ENCODE measurements at places on chromosomes 1 and 21. TPM values are rescaled to one million over a fixed set of nuclear protein-coding genes. Genes with fewer than 3 reads are reported as not detected.

DNA sequence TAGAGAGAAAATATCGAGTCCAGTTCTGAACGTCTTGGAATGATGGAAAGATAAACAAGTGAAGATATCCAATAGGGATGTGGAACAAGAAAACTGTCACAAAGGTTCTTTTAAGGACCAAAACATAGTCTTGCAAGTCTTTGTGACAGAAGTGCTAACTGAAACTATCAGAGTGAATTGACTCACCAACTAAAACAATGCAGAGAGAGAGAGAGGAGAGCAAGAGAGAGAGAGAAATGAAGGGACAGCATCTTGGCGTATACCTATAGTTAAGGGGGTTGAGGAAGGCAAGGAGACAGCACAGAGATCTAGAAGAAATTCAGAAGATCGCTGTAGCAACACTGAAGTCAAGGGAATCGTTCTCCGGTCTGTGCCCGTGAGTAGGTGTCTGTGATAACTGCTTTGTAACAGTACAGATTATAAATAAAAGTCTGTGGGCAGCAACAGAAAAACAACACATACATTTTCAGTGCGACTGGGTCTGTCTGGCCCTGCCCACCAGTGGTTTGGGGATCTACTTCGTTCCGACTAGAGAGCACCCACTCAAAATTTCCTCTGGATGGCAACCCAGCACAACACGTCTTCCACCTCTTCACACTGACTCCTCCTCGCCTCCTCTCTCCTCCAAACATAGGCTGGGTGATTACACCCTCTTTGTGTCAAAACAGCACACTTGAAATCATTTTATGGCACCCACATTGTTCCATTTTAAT is 4.8 kb upstream of the COA6 start:
- no peak overlapping the region for H3K27ac ChIP-seq
- H3K27me3 ChIP-seq = no peaks in the 10 kb centered on the region
- no peak for DNase-seq
- no peaks in the 10 kb centered on the region for H3K4me1 ChIP-seq

LDLRAD2 gene
- total RNA-seq = not detected

- no peaks in the 10 kb centered on the region for H3K4me1 ChIP-seq
- H3K4me3 ChIP-seq = no peak overlapping the region
- H3K36me3 ChIP-seq = no peaks in the 10 kb centered on the region
- DNase-seq = no peak
Measured at GRCh38 chr1:29462096-29462495, 225.8 kb downstream of the PTPRU start.

DNA sequence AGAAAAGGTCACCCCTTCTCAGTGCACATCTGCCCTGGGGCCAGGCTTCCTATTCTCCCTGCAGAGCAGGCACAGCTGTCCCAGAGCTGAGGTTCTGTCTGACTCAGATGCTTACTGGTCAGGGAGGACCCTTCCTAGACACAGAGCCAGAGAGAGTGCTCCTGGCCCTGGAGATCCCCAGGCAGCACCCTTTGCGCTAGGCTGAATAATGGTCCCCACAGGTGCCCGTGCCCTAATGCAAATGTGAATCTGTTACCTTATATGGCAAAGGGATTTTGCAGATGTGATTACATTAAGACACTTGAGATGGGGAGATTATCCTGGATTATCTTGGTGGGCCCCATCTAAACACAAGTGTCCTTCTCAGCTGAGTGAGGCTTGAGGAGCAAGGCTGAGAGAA is 2.6 kb upstream of the TNNI1 start:
- peaks cover 36% of the 10 kb centered on the region for H3K27me3 ChIP-seq
- H3K36me3 ChIP-seq = no peaks in the 10 kb centered on the region
- no peak for DNase-seq

DNA sequence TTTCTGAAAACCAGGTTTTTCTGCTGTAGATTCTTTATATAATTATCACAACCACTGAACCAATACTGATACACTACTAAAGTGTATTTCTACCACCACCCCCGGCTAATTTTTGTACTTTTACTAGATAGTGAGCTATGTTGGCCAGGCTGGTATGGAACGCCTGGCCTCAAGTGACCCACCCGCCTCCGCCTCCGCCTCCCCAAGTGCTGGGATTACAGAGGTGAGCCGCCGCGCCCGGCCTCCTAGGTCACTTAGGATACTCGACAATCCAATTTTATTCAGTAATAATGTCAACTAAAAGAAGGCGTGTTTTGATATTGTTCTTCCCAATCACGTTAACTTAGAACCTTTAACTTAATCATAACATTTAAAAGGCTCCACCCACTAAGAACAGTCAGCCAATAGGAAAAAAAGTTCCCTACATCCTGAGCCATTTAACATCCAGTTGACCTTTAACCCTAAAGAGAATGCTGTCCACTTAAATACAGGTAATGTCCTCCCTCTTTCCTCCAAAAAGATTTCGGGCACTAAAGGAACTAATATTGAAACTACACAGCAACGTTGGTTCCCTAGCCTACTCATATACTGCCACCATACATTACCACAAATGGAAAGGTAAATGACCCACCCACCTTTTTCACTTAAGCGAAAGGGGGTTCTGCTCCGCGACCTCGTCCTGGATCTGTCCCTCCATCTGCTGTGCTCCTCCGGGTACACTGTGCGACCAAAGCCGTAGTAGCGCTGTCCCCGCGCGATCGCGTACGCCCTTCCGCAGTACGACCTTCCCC is 1.2 kb downstream of the RSRP1 start:
- no peaks in the 10 kb centered on the region for H3K4me1 ChIP-seq
- H3K27me3 ChIP-seq = no peaks in the 10 kb centered on the region
- peak overlapping the region; percentile 75 for H3K4me3 ChIP-seq
- DNase-seq = peak; percentile 33

DNA sequence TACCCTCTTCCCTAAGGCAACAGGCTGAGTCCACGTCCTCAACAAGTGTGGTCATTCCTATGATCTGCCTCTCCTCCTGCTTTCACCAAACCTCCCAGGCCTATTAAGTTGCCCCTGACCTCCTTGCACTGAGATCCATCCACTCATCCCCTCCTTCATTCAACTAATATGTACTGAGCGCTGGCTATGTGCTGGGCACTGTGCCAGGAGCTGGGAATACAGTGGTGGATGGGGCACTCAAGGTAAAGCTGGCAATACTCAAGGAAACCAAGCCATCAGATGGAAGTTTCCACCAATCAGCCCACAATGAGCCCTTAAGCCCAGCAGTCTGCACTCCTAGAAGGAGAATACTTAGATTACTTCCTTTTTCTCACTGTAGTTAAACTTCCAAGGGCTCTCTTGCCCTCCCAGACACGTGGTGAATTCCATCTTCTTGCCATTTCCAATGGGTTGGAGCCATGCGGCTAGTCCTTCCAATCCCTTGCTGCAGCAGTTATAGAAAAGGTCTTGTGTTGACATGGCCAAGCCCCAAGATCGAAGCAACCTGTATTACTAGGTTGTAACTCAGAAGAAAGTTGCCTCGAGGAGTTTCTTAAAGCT is 279.9 kb upstream of the RUNX1 start:
- no peak for DNase-seq
- H3K27me3 ChIP-seq = no peaks in the 10 kb centered on the region
- H3K36me3 ChIP-seq = no peaks in the 10 kb centered on the region
- no peak overlapping the region for H3K27ac ChIP-seq
- H3K4me1 ChIP-seq = peaks cover 8% of the 10 kb centered on the region

DMRTA2 gene
- total RNA-seq = not detected

FAM229A gene
- total RNA-seq = 0.36 TPM

CYP4A22 gene
- not detected for total RNA-seq

- H3K27me3 ChIP-seq = no peaks in the 10 kb centered on the region
- H3K36me3 ChIP-seq = peaks cover 12% of the 10 kb centered on the region
- peak; percentile 85 for DNase-seq
- H3K4me3 ChIP-seq = no peak overlapping the region
- H3K4me1 ChIP-seq = peaks cover 6% of the 10 kb centered on the region
- H3K27ac ChIP-seq = no peak overlapping the region
Measured at GRCh38 chr1:16984717-16985116, 4.3 kb upstream of the MFAP2 start.

- H3K36me3 ChIP-seq = no peaks in the 10 kb centered on the region
- H3K27ac ChIP-seq = no peak overlapping the region
- H3K4me3 ChIP-seq = no peak overlapping the region
- no peaks in the 10 kb centered on the region for H3K4me1 ChIP-seq
- no peaks in the 10 kb centered on the region for H3K27me3 ChIP-seq
- no peak for DNase-seq
Measured at GRCh38 chr1:61782771-61783170, 40.5 kb downstream of the PATJ start.

DNA sequence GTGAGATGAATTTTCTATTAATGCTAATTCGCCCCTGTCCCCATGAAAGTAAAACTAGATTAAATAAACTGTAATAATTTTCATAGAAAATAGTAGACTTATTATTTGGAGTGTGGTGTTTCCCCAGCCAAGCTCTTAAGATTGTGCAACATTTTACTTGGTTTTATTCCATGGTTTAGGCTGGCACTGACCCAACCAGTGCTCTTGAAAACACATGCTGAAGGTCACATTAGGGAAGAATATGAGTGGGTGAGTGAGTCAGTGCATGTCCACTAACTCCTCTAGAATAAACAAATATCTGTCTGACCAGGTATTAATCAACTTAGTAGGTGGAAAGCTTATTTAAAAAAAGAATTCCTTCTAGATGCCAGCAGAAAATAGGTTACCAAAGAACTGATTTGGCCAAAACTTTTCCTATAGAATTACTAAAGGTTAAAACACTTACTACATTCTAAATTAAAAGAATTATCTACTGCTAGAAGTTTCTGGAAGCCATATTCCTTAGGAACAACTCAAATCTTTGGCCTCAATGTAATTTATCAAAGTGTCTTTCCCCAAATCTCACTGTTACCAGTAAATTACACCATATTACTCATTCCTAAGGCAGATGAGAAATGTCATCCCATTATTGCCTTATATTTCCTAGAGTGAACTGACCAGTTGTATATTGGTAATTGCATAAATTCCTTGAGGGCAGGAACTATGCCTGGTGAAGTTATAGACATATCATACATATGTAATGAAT is 89.7 kb upstream of the RGS1 start:
- no peak overlapping the region for H3K4me3 ChIP-seq
- DNase-seq = peak; percentile 99
- no peaks in the 10 kb centered on the region for H3K27me3 ChIP-seq
- peak overlapping the region; percentile 53 for H3K27ac ChIP-seq

DNA sequence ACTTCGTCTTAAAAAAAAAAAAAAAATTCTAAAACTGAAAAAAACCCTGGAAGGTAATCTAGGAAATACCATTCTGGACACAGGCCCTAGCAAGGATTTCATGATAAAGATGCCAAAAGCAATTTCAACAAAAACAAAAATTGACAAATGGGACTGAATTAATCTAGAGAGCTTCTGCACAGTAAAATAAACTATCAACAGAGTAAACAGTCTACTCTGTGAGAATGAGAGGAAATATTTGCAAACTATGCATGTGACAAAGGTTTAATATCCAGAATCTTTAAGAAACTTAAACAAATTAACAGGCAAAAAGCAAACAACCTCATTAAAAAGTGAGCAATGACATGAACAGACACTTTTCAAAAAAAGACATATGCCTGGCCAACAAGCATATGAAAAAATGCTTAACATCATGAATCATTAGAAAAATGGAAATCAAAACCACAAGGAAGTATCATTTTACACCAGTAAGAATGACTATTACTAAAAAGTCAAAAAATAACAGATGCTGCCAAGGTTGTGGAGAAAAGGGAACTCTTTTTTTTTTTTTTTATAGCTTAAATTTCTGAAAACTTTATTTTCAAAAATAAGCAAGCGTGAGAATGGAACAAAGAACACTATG is 29.4 kb upstream of the RNPC3 start:
- H3K27me3 ChIP-seq = no peaks in the 10 kb centered on the region
- H3K27ac ChIP-seq = no peak overlapping the region
- no peak overlapping the region for H3K4me3 ChIP-seq
- DNase-seq = peak; percentile 62

DNA sequence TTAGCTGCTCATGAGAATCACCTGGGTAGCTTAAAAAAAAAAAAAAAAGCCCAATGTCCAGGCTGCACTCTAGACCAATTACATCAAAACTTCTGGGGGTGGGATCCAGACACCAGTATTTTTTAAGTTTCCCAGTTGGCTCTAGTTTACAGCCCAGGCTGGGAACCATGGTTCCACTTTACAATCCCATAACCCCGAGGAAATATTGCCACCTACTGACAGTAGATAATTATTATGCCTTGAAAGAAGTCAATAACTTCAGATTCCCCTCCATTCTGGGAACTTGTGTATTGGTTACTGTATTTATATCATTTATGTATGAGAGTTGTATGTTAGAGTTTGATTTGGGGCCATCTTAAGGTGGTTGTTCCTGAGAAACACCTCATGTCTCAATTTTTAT is 100.2 kb downstream of the SPATA46 start:
- H3K27me3 ChIP-seq = peaks cover 10% of the 10 kb centered on the region
- H3K4me3 ChIP-seq = no peak overlapping the region
- H3K36me3 ChIP-seq = no peaks in the 10 kb centered on the region
- no peaks in the 10 kb centered on the region for H3K4me1 ChIP-seq
- peak; percentile 25 for DNase-seq

- H3K27ac ChIP-seq = no peak overlapping the region
- no peak overlapping the region for H3K4me3 ChIP-seq
- H3K4me1 ChIP-seq = peaks cover 4% of the 10 kb centered on the region
- peak; percentile 82 for DNase-seq
- peaks cover 7% of the 10 kb centered on the region for H3K36me3 ChIP-seq
- no peaks in the 10 kb centered on the region for H3K27me3 ChIP-seq
Measured at GRCh38 chr21:37087188-37087587, 14.1 kb downstream of the TTC3 start.

All from IMR-90 (cell line).